ENCODE measurements at places on chromosomes 2 and 18. TPM values are rescaled to one million over a fixed set of nuclear protein-coding genes. Genes with fewer than 3 reads are reported as not detected.

Gene PRPF40A
- 107 TPM for total RNA-seq

Gene FRZB
- total RNA-seq: not detected

Gene TTC27
- total RNA-seq: 18.1 TPM

Gene MYCN
- not detected for total RNA-seq

DNA sequence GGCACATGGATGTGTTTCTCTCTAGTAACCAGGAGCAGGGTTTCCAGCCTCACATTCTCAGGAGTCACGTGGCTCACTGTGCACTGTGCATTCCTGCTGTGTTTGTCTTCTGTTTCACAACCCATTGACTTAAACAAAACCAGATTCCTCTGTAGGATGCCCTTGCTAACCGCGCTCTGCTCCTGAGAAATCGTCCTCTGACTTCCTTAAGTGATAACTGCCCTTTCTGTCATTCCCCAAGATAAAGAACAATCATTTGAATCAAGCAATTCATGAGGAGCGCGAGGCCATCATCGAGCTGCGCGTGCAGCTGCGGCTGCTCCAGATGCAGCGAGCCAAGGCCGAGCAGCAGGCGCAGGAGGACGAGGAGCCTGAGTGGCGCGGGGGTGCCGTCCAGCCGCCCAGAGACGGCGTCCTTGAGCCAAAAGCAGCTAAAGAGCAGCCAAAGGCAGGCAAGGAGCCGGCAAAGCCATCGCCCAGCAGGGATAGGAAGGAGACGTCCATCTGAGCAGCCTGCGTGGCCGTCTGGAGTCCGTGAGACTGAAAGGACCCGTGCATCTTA is 60.2 kb downstream of the RALBP1 start:
- H3K4me1 ChIP-seq: peaks cover 2% of the 10 kb centered on the region
- H3K27ac ChIP-seq: no peak overlapping the region
- DNase-seq: no peak
- H3K4me3 ChIP-seq: no peak overlapping the region
- H3K36me3 ChIP-seq: peaks cover 30% of the 10 kb centered on the region

GRCh38 chr2:41992671-41993434 is 55.0 kb upstream of the PKDCC start:
- H3K4me3 ChIP-seq: no peak overlapping the region
- H3K36me3 ChIP-seq: no peaks in the 10 kb centered on the region
- peaks cover 11% of the 10 kb centered on the region for H3K27me3 ChIP-seq
- no peak for DNase-seq
- no peaks in the 10 kb centered on the region for H3K4me1 ChIP-seq
- no peak overlapping the region for H3K27ac ChIP-seq

DNA sequence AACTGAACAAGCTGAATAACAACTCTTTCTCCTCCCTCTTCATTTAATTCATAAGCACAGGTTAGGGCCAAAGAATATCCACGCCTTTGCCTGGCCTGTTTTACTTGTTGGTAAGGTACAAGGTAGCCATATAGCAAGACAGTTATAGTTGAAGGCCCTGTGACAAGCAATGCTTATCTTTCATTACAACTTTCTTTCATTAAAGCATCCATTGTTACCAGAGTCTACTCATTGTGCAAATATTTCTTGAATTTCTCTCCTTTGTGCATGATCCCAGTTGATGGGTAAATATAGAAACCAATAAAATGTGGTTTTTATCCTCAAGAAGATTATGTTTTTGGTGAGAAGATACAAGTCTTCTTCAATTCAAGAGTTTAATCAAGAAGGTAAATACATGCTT is 140.2 kb downstream of the UBE2E3 start:
- no peak overlapping the region for H3K4me3 ChIP-seq
- peaks cover 43% of the 10 kb centered on the region for H3K36me3 ChIP-seq
- H3K4me1 ChIP-seq: peaks cover 47% of the 10 kb centered on the region
- DNase-seq: no peak
